ENCODE measurements at places on chromosomes 12 and 14.

GRCh38 chr12:49870501-49871262, 27.8 kb upstream of the BCDIN3D start:
- no peak for DNase-seq

GRCh38 chr12:131980263-131980662, 30.5 kb downstream of the EP400 start:
- no peak for DNase-seq

GRCh38 chr14:95503365-95504134, 12.9 kb downstream of the SYNE3 start:
- no peak for DNase-seq

DNA sequence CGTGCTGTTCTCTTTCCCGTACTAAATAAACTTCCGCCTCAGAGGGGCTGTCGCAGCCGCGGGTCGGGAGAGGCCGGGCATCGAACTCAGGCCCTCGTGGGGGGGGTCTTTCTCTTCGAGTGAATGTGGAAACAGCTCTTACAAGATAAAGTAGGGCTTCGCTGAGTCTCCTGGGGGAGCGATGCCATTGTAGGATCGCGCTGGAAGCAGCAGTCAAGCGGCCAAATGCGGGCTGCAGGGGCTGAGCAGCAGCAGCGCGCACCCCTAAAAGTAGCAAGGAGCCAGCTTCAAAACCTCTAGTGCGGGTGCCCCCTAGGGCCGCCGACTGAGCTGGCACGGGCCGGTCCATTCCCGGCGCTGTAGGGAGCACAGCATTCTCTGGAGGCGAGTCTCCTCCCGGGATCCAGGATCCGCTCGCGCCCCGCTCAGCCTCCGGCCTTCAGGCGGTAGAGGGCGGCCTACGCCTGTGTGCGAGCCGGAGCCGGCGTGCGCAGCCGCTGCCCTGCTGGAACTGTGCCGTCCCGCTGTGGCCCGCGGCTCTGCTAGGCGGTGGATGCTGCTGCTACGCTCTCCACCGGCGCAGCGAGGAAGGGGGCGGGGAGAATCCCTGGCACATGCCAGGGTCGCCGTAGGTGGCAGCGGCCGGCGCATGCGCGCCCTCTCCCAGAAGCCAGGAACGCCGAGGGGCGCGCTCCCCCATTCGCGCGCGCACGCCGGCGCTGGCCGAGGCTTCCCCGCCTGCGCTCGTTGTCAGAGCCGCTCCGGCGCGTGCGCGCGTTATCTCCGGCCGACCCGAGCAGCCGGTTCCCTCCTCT, at the start of gene FUT8:
Gene FUT8 (plus strand): TSS at position 699 of the 815 bp plus-strand sequence. CDS start 148,834 bp downstream, outside the sequence.
- peak; percentile 97 for DNase-seq

- no peak for DNase-seq
Observed at GRCh38 chr12:60594035-60594711, 998.3 kb downstream of the SLC16A7 start.

GRCh38 chr12:131734336-131735152, 23.7 kb downstream of the SFSWAP start:
- no peak for DNase-seq

DNA sequence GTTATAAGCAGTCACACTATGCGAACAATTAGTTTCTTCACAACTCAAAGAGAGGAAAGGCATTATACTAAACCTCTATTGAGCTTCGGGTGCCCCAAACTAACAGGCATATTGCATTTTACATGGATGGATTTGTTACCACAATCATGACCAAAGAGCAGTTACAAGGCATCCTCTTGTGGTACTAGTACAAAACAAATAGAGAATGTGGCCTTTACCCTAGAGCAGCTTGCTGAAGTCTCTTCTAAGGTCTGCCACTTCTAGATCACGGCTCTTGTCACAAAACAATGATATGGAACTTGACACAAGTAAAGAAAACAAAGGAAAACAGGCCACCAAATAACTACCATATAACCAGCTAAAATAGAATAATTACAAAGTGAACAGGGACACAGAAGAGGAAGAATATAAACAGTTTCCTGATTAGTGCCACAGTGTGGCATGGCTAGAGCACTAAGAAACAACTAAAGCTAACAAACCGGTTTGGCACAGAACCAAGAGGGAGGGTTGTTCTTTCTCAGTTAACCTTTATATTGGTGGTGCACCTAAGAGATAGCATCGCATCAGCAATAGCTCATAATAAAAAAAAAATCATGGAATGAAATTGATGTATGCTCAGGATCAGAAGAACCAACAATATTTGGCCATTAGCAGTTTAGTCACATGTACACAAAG, 209.7 kb upstream of the ATP2B1 start:
- no peak for DNase-seq

- DNase-seq = no peak
Observed at GRCh38 chr14:92463141-92463540, 50.4 kb upstream of the RIN3 start.

DNA sequence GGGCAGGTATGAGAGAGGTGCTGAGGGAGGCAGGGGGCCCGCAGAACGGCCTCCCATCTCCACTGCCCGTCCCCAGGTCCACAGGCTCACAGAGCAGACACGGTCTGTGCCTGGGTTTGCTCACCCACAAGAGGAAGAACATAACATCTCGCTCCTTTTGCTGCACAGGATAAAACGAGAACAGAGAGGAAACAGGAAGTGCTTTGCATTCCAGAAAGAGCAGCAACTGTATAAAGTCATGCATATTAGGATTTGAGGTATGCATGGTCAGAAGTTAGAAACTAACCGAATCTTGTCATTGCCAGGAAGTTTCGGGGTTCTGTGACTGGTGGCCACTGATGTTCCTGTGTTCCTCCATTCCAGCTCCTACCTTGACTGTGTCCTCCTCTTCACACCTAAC, 25.0 kb downstream of the NTF3 start:
- peak; percentile 90 for DNase-seq

GRCh38 chr14:31945701-31946100, 131.4 kb upstream of the ARHGAP5 start:
- DNase-seq = no peak

- peak; percentile 56 for DNase-seq
Observed at GRCh38 chr14:91249841-91250616, 5.5 kb upstream of the GPR68 start.

DNA sequence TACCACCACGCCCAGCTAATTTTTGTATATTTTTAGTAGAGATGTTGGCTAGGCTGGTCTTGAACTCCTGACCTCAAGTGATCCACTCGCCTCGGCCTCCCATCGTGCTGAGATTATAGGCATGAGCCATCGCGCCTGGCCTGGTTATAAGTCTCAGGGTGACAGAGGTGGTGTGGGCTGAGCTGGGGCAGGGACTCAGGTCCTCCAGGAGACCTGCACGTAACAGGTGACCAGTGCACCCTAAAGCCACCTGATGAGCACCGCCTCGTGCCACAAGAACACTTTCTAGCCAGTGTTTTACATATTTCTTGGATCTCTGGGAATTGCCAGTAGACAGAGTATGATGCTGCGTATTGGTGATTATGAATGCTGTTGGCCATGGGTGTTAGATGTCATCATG, 136.5 kb upstream of the CPM start:
- DNase-seq = no peak

DNA sequence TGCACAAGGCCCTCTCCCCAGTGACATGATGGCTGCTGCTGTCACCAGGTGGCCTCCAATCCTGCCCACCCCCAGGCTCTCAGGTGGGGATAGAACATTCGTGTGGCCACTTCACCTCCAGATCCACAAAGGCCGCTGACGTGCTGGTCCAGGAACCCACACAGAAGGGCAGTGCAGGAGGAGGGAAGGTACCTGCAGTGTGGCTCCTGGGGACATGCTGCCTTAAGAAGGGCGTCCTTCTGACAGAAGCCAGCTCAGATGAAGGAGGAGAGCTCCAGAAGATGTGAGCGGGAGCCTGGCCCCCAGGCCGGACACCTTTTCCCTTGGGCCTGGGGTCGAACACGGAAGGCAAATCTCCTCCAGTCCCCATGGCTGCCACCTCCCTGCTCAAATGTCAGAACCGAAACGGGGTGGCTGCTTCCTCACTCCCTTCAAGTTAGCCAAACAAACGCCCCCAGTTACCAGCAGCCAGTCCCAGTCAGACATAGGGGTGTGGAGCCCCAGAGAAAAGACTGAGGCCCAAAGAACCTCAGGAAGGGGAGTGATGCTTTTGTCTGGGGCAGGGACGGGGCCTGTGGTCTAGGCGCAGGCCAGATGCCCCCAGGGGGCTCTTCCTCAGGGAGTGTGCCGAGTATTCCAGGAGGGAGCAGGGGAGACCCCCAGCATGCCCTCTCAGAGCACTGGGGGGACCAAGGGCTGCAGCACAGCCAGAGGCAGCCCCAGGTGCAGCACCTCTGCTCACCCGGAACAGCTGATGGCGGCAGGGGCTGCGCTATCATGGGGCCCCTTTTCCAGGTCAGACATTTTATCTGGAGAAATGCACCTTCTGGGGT, 155.9 kb downstream of the CALM1 start:
- no peak for DNase-seq

DNA sequence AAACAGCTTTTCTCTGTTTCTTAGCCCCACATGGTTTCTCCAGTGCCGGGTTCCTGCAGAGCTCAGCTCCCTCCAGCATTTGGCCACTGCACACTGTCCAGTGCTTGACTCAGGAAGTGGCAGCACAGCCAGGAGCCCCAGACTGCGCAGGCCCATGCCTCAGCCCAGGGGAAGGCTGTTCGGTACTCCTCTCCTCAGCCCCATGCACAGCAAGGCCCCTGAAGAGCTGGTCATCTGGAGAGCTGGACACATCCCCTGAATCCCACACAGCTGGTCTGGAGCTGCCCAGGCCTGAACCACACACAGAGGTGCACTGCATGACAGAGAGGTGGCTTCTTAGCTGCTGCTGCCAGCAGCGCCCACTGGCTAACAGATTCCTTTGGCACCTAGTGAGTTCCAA, 48.3 kb downstream of the STAB2 start:
- DNase-seq = no peak

DNA sequence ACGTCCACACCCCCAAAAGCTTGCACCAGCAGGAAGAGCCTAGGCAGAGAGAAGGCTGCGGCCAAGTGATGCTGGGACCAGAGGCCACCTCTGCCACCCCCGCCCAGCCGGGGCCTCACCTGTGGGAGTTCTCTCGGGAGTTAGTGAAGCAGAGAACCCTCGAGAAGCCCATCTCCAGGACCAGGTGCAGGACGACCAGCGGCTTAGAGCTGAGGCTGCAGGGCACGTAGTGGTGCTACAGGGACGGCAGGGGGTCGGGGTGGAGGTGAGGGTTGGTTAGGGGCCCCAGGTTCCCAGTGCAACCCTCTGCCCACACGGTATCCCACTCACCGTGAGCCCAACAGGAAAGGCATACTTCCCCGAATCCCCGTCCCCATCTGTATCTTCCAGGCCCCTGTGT, 3.6 kb downstream of the DDX51 start:
- DNase-seq = no peak

DNA sequence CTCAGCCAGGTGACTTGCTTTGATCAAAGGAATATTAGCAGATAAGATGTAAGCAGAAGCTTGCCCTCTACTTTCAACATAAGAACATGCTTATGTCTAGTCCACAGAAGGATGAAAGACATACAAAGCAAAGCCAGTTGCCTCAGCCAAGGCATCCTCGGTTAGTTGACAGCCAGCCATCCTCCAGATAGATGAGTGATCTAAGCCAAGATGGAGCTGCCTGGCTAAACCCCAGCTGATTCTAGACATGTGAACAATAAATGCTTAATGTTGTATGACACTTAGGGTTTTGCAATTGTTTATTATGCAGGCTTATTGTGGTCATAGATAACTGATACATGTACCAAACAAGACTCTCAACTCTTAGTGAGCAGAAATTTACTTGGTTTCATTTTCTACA, 157.6 kb upstream of the TMTC2 start:
- DNase-seq = no peak

DNA sequence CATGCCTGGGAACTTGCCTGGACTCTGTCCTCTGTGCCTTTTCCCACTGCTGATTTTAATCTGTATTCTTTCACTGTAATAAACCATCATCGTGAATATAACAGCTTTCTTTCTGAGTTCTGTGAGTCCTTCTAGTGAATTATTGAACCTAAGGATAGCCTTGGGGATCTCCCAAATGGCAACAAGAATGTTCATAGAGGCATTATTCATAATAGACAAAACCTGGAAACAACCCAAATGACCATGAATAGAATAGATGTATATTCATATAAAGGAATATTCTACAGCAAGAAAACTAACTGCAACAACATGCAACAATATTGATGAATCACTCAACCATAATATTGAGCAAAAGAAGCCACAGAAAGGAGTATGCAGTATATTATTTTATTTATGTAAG, 44.7 kb upstream of the CEP83 start:
- no peak for DNase-seq

DNA sequence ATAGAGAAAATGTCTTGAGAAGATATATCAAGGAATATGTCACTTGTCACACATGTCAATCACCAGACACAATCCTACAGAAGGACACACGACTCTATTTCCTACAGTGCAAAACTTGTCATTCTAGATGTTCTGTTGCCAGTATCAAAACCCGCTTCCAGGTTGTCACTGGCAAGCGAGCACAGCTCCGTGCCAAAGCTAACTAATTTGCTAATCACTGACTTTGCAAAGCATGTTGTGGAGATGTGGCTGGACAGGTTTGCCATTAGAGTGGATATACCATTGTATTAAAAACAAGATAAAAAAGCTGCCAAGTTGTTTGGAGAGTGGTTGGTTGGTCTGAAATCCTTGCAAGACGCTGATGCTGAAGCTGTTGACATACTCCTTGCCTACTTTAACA, 7.9 kb upstream of the SGPP1 start:
- DNase-seq = no peak

DNA sequence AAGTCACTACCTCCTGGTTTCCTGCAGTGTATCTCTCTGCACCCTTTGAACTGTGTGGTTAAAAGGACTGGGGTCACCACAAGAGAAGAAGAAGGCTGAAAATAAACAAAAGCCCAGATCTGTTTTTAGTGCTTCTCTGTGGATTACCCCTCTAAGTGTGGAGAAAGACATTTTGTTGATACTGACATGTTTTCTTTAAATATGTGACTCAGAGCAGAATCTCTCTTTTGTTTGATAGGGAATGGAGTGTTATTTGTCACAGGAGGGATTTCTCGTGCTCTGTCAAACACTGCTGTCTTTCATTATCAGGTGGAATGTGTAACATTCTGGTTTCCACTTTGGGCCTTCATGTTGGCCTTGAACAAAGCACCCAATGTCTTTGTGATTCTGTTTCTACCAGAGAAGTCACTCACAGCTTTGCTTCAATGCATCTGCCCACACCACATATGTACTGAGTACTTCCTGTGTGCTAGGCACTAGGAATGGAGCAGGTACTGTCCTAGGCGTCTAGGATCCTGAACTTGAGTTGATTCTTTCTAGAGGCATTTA, 82.1 kb downstream of the PLXNC1 start:
- no peak for DNase-seq

All from AG10803 (cell line).